ENCODE measurements at places on chromosomes 16 and 17.
A peak's percentile ranks its signal among the peaks of the same experiment; 100 is the strongest.

DNA sequence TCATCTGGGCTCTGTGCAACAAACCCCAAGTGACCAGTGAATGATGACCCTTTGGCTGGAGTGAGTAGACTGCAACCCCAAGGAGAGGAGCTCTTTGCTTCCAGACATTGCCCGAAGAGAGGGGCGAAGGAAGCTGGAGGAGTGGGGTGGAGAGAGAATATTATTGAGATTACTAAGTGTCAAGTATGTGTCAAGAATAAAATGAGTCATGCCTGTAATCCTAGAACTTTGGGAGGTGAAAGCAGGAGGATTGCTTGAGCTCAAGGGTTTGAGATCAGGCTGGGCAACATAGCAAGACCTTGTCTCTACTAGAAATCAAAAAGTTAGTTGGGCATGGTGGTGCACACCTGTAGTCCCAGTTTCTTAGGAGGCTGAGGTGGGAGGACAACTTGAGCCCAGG, 142.0 kb upstream of the CCL2 start:
- no peak for DNase-seq

DNA sequence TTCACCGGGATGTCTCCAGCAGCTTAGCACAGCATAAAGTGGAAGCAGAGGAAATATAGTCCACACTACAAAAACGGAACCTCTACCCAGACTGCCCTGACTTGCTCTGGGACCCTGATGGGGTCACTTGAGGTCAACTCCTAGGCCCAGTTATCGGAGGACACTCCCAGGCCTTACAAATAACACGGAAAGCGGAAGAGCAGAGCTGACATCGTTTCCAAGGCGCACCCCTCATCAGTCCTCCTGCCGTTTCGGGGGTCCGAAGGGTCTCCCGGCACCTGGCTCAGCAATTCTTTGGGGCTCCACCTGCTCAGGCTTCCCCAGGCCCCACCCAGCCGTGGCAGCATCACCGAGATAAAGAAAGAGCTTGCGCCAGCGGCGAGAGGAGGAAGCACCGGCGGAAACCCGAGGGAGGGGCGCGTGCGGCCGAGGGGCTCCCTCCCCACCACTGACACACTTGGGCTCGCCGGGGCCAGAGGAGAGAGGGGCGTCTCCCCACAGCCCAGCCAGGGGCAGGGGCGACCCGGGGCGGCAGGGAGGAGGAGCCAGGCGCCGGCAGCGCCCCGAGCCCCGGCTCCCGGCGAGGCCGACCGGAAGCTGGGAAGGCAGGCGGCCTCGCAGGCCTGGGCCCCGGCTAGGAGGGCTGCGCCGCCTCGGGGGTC, 727 bp downstream of the CORO7 start:
- peak; percentile 26 for DNase-seq

- no peak for DNase-seq
Observed at GRCh38 chr16:83420206-83420760, 387.5 kb upstream of the HSBP1 start.

- no peak for DNase-seq
Observed at GRCh38 chr16:76579277-76579922, 302.2 kb downstream of the CNTNAP4 start.

GRCh38 chr17:74868251-74868907, 4.4 kb downstream of the FDXR start:
- DNase-seq, result no peak

- no peak for DNase-seq
Observed at GRCh38 chr17:18257268-18257981, 1.1 kb downstream of the FLII start.

- DNase-seq, result peak; percentile 3
Observed at GRCh38 chr16:1216296-1216619, 8.8 kb downstream of the TPSG1 start.

- DNase-seq, result no peak
Observed at GRCh38 chr16:16029431-16030011, 80.1 kb downstream of the ABCC1 start.

DNA sequence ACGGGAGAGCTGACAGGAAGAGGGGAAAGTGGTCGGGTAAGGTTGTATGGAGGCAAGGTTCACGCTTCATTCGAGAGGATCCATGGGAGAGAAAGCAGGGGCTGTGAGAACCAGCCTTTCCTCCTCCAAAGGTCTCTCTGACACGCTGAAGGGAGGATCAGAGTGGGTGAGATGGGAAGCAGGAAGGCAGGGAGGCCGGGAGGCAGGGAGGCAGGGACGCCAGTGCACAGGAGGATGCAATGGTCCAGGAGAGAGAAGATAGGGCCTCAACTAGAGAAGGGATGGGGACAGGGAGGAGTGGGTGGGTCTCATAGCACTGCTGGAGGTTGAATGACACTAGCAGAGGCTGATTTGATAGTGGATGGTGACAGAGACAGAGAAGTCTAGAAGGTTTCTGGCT, 54.1 kb downstream of the PIMREG start:
- no peak for DNase-seq

DNA sequence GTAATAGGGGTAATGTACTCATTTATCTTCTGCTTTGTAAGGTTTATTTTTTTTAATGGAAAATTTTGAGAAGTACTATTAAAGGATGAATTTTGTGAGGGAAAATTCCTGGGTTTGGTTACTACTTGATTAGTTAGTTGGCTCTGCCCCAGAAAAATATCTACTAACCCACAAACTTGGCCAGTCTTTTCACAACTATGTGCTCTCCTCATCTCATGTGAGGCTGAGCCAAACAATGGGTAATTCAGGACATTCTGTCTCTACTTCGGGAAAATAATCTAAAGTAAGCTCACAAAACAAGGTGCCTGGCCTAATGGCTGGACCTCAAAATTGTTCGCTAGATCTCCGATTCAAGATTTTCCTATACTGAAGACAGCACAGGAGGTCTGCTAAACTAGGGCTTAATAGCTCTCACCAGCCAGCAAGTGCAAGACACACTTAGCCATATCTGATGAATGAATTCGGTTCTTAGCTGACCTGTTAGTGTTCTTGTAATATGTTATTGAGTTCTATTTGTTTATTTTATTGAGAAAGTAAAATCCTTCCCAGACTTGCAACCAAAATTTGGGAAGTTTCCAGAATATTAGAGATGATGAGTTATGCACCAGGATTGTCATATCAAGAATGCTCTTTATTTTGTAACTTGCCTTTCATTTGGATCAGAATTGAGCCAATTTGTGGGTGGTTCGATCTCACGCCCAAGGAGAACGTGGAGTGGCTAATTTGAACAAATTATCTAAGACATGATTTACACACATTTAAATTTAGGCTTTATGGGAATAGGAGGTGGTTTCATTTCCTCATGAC, 5.7 kb downstream of the KCNJ16 start:
- no peak for DNase-seq

- no peak for DNase-seq
Observed at GRCh38 chr17:49978501-49978900, 9.5 kb downstream of the DLX4 start.

GRCh38 chr16:64440005-64440404, 681.9 kb downstream of the CDH11 start:
- DNase-seq, result no peak

GRCh38 chr17:71764505-71764904, 356.3 kb upstream of the SOX9 start:
- DNase-seq, result no peak

GRCh38 chr17:82388922-82389283, 17.3 kb downstream of the UTS2R start:
- DNase-seq, result no peak

- DNase-seq, result no peak
Observed at GRCh38 chr16:55048745-55049144, 118.1 kb downstream of the IRX5 start.

DNA sequence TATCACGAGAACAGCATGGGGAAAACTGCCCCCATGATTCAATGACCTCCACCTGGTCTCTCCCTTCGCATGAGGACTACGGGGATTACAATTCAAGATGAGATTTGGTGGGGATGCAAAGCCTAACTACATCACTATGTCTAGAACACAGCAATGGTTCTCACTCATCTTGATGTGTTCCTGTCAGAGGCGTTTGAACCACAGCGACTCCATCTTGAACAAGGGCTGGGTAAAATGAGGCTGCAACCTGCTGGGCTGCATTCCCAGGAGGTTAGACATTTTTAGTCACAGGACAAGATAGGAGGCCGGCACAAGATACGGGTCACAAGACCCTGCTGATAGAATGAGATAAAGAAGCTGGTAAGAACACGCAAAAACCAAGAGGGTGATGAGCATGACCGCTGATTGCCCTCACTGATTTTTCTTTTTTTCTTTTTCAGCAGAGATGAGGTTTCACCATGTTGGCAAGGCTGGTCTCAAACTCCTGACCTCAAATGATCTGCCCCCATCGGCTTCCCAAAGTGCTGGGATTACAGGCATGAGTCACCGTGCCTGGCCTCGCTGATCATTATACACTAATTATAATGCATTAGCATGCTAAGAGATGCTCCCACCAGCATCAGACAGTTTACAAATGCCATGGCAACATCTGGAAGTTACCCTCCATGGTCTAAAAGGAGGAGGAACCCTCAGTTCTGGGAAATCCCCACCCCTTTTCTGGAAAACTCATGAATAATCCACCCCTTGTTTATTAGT, 3.0 kb upstream of the PPY start:
- no peak for DNase-seq

- DNase-seq, result no peak
Observed at GRCh38 chr16:67883872-67884261, 818 bp upstream of the NRN1L start.

GRCh38 chr17:80169784-80170500, at the start of gene CARD14:
CARD14 (plus strand) TSS chr17:80170030; CDS start chr17:80181439, 11,409 bp downstream.
- DNase-seq, result no peak

GRCh38 chr16:67645397-67646121, 615 bp downstream of the CARMIL2 start:
- DNase-seq, result no peak

DNA sequence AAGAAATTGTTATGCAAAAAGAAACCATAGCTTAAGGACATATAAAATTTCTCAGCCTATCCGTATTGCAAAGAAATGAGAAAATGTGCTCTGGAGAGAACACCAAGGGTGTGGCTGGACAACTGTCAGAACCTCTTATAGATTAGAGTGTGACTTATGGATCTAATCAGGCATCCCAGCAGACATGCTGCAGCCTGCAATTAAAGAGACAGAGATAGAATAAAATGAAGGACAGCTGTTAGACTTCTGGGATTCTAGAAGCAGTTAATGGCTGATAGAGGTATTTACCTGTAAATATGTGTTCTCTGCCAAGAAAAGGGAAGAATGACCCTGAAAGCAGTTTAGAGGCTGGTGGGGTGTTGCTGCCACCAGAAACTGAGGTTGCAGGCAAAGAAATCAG, 160.1 kb upstream of the KIF2B start:
- no peak for DNase-seq

Data from NCI-H774 (cell line).